Retina (tissue), 1 donor: ENCODE measurements at places on chromosomes 6 and 20.
A peak's percentile ranks its signal among the peaks of the same experiment; 100 is the strongest.

- no peak for DNase-seq
These were observed 104.7 kb downstream of the ARMC2 start for GRCh38 chr6:108952776-108953486.

GRCh38 chr6:45763281-45763680 lies 252.4 kb downstream of the CLIC5 start:
- DNase-seq: no peak

DNA sequence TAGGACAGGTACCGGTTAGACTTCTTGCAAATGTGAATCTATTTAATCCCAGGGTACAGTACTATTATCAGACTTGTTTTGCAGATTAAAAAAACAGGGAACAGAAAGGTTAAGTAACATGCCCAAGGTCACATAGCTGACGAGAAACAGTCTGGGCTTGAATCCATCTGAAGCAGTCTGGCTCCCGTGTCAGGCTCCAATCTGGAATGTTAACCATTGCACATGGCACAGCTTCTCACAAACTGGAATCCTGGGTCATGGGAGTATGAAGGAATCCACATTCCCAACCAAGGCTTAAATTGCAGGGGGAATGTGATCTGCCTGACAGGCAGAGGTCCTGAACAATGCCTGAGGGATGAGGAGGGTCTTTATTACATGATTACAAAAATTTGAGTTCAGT lies 187.5 kb upstream of the SPTLC3 start:
- no peak for DNase-seq

GRCh38 chr6:20811109-20811761 lies 277.0 kb downstream of the CDKAL1 start:
- DNase-seq: no peak

- no peak for DNase-seq
These were observed 236.7 kb downstream of the CDC5L start for GRCh38 chr6:44624226-44624625.

GRCh38 chr6:108029226-108029921 lies 45.2 kb downstream of the OSTM1 start:
- DNase-seq: peak; percentile 46

DNA sequence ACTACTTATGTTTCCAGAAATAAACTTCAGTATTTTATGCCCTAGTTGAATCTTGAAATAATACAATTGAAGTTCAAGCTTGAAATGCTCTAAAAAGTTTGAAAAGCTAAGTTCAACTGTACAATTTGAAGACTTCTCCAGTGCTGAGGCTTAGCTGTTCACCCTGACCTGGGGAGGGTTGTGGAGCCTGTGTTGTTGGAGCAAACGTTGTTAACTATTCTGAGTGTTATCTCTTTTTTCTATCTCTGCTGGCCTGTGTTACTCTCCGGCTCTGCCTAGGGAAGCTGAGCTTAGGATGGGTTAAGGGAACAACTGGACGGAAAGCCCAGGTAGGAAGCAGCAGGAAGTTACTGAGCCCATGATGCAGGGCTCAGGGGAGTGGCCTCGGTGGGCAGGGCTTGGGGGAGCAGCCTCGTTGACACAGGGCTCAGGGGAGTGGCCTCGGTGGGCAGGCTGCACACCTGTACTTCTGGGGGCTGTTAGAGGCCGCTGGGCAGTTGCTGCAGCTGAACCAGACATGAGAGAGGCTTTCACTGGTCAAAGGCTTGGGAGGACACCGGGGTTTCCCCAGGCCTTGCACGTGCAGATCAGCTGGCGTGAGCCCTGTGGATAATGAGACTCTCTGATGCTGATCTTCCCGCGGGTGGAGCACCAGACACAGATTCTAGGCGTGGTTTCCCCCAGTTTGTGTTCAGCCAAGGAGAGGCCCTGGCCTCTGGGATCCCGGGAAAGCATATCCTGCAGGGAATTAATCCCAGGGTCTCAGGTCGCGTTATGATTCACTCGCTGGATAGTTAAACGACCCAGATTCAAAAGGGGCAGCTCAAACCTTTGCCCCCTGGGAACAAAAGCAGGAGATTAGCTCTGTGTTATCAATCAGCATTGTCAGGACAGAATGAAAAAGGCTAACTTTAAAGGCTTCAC lies 58.9 kb downstream of the ERMARD start:
- DNase-seq: no peak

DNA sequence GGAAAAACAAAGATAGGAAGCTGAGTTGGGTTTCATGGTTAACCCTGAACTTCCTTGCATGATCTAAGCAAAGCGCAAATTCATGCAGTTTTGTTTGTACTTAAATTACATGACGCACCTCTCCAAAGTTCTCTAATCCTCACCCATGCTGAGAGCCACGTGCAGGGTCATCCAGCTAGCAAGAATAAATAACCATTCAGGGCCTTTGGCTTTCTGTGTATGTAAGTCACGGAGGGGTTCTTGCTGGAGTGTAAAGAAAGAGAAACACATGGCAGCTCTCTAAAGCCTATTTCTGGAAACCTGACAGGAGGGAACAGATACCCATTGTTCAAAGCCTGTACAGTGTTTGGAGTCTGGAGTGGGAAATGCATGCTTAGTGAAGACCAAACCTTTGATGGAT lies 171.7 kb upstream of the CCN2 start:
- no peak for DNase-seq

DNA sequence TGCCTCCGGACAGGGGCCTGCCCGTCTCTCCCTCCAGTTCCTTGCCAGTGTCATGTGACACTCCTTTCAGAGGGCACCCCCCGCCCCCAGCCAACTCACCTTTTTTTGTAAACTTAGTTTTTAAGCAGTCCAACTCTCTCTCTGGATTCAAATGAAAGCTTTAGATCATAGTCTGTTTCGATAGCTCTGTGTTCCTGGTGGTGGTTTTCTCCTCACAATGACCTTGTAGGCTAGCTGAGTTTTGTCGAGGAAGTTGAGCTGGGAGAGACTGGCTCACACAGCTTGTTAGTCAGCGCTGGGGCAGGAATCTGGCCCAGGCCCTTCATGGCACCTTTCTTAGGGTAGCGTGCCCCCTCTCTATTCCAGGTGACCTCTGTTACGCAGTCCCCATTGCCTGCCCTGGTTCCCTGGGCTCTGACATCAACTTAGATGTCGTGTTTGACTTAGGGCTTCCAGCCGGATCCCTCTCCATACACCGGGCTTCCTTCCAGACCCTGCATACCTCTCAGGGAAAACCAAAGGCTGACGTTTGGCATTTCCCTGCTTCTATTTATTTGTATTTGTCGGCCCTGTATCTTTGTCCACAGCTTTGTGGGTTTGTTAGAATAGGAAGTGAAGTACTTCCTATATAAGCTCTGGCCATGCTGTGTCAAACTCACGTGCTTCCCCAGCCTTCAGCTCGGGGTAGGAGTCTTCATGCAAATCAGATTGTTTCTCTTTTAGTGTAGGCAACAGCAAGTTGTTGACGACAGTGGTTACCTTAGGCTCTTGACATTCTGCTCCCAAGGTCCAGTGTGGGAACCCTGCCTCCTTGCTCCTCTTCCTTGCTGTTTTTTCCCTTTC lies 12.7 kb downstream of the IGF2R start:
- DNase-seq: no peak

GRCh38 chr20:35942243-35942642 lies 12.1 kb downstream of the SCAND1 start:
- no peak for DNase-seq

DNA sequence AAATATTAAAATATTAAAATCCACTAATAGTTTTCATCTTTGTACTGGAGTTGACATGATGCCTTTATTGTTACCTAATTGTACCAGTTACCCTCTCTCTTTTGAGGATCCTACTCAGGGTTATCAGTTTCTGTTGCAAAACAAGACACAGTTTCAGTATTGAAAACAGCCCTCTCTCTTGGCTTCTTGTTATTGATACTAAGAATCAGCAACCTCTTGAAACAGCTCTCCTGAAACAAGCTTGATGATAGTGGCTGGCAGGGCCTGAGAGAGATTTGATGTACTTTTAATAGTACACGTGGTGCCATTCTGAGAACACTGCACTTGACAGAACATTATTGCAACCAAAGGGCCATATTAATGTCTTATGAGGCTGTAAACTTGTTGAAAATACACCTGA lies 64.9 kb upstream of the MEI4 start:
- DNase-seq: no peak

- DNase-seq: no peak
These were observed 48.2 kb downstream of the PLG start for GRCh38 chr6:160750276-160750689.

DNA sequence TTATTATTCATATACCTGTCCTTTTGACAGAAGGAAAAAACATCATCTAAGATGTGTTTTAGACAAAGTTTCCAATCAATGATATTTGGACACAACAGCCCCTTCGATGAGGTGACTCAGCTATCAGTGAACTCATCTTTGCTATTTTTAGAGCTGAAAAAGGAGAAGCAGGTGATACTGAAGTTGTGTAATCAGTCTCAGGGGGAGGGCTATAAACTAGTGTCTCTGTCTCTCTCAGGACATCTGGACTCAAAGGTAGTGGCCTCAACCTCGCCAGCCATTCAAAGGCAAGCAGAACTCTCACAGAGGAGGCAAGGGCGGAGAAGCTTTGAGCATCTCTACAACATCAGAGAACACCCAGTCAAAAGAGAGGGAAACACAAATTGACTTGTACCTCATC lies 135.4 kb downstream of the BFSP1 start:
- DNase-seq: no peak

DNA sequence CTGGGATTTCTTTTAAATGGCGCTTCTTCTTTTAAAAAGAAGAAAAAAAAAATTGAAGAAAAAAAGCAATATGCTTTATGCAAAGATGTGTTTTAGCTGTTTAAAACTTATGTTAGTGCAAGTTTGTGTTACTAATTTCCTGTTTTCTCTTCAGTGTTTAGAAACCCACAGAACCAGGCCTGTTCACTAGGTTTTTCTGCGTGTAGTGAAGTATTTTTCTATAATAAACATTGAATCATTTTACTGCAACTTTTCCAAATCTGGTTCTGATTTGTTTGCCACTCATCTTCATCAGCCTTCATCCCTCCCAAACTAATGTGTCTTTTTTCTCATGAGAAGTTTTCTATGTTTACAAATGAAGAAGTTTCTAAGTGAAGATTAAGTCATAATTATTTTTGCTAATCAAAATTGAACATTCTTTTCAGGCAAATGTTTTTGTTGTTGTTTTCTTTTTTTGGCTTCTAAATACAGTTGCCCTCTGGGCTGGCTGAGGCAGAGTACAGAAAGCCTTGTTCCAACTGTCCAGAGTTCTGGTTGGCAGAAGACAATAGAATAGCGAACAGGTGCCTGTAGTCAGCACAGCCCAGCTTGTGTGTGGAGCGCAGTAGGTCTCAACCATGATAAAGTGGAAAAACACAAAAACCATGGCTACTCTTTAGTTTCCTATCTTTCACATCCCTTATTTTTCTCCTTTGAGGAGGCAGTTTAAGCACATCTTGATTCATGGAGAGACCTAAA lies 14.5 kb downstream of the ZNF76 start:
- DNase-seq: no peak

GRCh38 chr6:105492706-105493673 lies 90.1 kb upstream of the PREP start:
- no peak for DNase-seq

GRCh38 chr6:140414966-140415620 lies 1040.6 kb upstream of the CITED2 start:
- no peak for DNase-seq

DNA sequence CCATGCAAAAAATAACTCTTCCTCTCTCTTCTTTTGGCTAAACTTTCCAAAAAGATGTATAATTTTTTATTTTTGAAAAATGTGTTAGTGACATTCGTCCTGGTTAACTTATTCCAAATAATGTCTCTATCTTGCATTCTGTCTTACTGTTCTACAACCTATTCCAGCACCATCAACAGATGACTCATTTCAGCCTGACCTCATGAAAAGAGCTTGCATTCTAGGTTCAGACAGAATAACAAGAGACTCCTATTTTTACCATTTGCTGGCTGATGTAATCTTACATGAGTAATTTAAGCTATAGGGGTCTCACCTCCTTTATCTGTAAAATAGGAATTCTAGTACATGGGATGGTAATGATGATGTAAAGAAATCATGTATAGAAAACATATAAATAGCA lies 109.0 kb downstream of the FUT9 start:
- DNase-seq: no peak

DNA sequence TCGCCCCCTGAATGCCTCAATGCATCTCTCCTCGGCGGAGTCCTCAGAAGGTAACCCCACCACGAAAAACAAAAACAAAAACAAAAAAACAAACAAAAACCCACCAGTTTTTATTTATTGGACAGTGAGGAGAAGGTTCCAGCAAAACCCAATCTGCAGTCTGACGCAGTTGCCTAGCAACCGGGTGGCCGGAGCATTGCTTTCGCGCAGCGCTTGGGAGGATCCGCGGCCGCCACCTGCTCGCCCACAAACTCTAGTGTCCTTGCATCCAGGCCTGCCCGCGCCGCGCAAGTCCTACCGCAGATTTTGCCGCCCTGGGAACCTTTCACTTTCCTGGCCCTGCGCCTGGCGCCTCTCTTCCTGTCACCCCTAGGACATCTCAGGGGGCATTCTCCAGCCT lies 17.6 kb downstream of the TFAP2B start:
- peak; percentile 65 for DNase-seq

- no peak for DNase-seq
These were observed 9.1 kb downstream of the SMPDL3A start for GRCh38 chr6:122798099-122798641.

GRCh38 chr20:57031867-57032355 lies 234.5 kb downstream of the BMP7 start:
- DNase-seq: no peak

DNA sequence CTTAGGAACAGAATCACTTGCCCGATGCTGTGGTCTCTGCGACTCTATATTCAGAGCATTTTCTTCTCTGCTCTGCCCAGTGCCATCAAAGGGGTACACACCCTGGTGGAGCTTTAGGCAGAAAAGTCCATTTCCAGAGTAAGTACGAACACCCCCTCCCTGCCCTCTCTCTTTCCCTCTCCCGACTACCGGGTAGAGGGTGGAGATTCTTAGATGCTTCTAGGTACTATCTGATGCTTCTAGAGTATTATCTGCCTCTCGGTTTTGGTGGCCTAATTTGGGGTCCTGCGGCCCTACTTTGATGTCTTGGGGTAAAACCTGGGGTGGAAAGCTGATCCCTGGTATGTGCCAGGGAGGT lies 245.4 kb upstream of the SOX4 start:
- no peak for DNase-seq

DNA sequence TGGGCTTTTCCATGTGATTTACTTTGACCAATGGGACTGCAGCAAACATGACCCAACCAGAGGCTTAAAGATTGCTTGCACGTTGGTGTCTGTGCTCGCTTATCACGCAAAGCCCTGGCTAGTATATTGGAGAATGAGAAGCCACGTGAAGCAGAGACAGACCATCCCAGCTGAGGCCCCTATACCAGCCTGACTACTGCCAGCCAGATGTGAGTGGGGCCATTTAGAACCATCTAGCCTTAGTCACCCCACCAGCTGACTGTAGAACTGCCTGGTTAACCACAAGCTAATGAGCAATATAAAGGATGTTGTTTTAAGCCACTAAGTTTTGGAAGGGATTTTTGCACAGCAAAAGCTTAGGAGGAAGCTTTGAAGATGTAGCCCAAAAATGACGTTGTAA lies 74.5 kb downstream of the MACROD2 start:
- DNase-seq: no peak

DNA sequence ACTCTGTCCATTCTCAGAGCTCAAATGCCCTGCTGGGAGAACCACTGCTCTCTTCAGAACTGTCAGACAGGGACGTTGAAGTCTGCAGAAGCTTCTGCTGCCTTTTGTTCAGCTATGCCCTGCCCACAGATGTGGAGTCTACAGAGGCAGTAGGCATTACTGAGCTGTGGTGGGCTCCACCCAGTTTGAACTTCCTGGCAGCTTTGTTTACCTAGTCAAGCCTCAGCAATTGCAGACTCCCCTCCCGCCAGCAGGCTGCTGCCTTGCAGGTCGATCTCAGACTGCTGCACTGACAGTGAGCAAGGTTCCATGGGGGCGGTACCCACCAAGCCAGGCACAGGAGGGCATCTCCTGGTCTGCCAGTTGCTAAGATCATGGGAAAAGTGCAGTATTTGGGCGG lies 21.8 kb upstream of the UFL1 start:
- DNase-seq: no peak
